ENCODE measurements at places on chromosomes 3 and 15.

DNA sequence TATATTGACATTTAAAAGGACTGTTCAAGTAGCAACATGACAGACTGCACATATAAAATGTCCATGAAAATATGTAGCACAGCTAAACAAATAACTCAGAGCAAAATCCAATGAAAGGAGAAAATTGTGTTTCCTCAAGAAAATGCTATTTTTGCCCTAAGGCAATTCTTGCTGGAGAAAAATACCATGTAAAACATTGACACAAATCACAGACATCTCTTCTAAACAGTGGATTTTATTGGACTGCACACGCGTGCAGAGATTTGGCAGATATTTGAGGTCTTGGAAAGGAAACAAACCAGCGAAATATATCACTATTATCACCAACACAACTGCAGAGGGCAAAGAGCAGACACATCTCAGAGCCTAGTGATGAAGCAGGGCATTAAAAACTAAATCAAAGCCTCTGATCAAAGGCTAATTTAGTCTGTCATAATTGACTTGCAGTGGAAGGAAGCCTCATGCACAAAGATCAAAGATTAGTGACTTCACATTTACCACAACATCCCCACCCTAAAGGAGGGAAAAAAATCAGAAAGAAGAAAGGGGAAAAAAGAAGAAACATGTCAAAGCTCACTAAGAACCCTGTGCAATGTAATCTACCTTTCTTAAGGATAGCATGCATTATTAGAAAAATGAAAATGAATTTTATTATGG is 52.4 kb downstream of the CHL1 start:
- no peak for DNase-seq

DNA sequence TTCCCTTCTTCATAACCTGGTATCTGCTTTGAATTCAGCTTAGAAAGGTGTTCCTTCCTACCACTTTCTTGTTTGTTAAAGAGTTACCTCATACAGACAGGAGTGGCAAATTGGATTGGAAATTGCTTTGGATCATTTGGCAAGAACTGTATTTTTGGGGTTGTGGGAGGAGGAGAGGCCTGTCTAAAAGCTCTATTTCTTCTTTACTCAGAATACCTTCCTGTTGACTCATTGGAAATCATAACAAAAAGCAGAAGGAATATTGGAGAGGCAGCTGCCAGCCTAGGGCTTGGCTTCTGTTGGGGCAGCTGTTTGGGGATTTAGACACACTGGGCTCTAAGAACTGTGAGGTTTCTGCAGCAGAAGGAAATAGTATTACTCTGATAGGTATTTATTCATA is 14.2 kb downstream of the IQGAP1 start:
- DNase-seq: no peak

DNA sequence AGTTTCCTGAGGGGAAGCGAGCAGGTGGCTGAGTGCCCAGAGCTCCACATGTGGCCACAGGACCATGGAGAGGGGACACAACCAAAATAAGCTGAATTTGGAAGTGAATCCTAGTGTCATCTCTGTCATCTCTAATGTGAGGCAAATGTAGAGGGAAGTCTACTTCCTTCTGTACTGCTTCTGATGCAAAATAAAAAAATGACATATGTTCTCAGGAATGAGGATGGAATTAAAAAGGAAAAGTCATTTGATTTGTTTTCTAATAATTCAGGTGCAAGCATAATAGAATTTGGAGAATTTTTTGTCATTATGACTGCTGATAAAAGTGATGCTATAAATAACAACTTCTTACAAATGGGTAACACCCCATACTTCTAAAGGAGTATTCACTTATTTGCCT is 59.5 kb upstream of the POU1F1 start:
- no peak for DNase-seq

- no peak for DNase-seq
Measured at GRCh38 chr15:44096596-44096995, 98.5 kb downstream of the FRMD5 start.

- DNase-seq: no peak
Measured at GRCh38 chr3:46895761-46896160, 18.2 kb downstream of the PTH1R start.

DNA sequence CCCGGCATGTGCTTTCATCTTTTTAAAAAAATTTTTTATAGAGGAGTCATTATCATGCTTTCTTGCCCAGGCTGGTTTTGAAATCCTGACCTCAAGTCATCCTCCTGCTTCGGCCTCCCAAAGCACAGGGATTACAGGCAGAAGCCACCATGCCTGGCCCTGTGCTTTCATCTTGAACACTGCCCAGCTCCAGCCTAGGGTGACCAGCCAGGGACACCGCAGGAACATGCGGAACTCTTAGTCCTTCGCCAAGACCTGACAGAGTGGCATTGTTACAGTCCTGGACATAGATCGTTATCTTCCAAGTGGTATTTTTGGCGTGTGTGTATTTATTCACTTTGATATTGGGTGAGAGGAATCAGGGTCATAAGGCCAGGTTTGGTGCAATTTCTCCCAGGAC is 7.9 kb upstream of the FURIN start:
- no peak for DNase-seq

DNA sequence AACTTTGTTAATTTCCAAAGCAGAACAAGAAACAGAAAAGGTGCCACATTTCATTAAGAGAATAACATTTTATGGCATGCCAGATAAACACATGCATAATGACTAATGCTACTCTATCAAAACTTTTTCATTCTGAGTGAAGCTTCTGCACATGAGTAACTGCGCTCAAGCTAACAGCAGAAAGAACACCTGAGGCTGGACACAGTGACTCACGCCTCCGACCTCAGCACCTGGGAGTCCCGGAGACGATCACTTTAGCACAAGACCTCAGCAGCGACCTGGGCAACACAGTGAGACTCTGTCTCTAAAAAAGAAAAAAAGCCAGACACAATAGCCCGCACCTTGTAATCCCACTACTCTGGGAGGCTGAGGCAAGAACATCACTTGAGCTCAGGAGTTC is 70.6 kb downstream of the ACAP2 start:
- no peak for DNase-seq

GRCh38 chr3:138011722-138012121 is 1.8 kb downstream of the CLDN18 start:
- no peak for DNase-seq

- DNase-seq: no peak
Measured at GRCh38 chr3:133503409-133503808, 70.1 kb upstream of the CDV3 start.

DNA sequence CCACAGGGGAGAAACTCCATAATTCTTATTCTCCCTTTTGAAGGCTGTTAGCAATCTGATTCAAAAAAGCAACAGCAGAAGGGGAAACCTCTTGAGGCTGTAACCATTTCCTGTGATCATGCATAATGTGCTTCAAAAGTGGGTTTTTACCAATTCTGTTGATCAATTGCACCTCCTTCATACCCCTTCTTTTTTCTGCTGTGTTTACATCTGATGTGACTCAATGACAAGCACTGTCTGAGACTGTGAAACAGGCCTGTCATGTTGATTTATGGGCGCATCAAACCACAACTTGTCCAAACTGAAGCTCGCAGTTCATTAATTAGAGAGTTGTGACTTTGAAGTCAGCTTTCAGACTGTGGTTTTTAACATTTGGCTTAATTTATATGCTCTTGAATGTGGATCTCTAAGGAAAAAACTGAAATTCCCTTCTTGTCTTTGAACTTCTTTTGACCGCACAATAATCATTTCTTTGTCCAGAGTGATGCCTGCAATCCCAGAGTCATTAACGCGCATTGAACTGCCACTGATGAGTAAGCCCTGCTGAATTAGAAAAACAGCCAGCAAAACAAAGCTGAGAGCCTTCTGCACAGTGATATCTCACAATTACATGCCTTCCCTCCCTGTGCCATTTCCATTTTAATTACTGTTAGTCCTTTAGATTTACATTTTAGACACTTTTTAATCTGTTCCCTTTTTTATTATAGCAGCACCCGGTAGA is 532.8 kb downstream of the FOXP1 start:
- DNase-seq: no peak

- no peak for DNase-seq
Measured at GRCh38 chr3:14306142-14306541, 96.3 kb upstream of the SLC6A6 start.

DNA sequence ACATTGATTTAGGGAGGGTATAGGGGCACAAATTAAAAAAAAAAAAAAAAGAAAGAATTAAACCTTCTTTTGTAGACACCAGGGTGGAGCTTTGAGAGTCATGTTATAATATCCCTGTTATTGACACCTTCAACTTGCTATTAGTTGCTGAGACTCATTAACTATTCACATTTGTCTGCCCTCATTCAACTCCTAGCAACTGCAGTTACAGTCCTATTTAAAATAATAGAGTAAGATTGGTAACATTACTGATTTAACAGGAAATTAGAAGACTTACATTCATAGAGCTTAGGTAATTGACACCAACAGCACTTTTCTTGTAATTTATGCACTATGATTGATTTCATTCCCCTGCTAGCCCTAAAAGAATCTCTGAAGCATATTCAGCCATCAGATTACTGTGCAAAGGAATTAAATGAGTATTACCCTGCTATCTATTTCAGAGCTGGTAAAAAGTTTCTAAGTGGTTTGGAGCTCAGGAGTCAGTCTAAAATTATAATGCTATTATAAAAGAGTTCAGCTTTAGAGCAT is 148.8 kb upstream of the TBL1XR1 start:
- no peak for DNase-seq

DNA sequence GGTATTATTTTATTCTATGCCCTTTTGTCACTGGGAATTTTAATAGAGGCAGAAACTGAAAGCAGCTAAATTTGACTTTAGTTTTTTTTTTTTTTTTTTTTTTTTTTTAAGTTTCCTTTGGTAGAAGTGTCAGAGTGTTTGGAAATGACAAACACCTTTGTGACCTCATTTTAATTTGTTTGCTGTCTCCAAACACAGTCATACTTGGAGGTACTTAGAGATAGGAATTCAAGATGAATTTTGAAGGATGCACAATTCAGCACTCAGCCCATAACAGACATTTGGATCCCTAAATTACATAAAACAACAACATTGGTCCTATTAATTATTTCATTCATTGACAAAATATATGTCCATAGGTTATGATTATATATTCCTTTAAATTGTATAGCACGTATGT is 43.4 kb upstream of the NAALADL2 start:
- DNase-seq: no peak

DNA sequence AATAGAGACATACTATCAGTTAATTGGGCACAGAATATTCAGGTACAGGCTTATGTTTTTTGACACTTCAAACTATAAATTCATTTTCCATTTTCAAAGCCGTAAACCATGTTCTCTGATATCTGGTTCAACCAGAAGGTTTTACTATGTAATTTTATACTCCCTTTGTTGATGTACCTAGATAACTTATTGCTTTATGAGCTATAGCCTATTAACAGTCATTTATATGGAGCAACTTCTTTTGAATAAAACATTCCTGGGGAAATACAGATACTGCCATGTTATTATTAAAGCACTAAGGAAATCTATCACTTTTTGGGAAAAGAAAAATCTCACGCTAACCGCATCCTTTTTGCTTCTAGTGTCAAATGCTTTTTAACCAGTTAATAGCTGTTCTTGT is 505.6 kb downstream of the PYDC2 start:
- no peak for DNase-seq

GRCh38 chr15:70892912-70893560 is 410 bp downstream of the LRRC49 start:
- no peak for DNase-seq

GRCh38 chr15:62592920-62593319 is 427.8 kb upstream of the C2CD4B start:
- no peak for DNase-seq

DNA sequence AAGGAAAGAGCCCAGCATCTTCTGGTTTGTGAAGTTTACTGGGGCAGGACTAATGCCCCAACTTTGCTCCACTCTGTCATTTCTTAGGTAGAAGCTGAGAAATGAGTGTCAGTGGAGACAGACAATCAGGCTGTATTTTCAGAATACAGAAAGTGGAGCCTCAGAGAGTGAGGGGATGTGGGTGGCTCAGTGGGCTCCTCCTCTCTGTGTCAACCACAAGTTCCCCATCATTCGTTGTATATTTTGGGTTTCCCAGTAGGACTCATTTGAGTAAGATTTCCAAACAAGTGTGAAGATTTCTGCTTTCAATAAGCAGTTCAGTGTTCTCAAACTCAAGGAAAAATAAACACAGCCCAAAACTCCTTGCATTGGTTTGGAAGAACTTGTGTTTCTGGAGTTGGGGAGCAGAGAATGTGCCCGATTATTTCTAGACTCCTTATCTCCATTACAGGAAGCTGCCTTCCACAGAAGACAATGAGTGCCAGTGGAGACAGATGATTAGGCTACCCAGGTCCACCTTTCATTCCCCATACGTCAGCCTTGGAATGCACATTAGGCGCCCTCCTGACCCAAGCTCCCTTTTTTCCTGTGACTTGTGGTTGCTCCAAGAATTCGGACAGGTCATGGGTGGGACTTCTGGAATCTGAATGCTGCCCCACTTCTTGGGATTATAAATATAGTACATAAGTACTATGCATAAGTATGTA is 792.1 kb upstream of the LMCD1 start:
- no peak for DNase-seq

- peak; percentile 91 for DNase-seq
Measured at GRCh38 chr3:181726351-181727330, 14.9 kb downstream of the SOX2 start.

- DNase-seq: no peak
Measured at GRCh38 chr3:10522646-10523303, 17.4 kb upstream of the ATP2B2 start.

DNA sequence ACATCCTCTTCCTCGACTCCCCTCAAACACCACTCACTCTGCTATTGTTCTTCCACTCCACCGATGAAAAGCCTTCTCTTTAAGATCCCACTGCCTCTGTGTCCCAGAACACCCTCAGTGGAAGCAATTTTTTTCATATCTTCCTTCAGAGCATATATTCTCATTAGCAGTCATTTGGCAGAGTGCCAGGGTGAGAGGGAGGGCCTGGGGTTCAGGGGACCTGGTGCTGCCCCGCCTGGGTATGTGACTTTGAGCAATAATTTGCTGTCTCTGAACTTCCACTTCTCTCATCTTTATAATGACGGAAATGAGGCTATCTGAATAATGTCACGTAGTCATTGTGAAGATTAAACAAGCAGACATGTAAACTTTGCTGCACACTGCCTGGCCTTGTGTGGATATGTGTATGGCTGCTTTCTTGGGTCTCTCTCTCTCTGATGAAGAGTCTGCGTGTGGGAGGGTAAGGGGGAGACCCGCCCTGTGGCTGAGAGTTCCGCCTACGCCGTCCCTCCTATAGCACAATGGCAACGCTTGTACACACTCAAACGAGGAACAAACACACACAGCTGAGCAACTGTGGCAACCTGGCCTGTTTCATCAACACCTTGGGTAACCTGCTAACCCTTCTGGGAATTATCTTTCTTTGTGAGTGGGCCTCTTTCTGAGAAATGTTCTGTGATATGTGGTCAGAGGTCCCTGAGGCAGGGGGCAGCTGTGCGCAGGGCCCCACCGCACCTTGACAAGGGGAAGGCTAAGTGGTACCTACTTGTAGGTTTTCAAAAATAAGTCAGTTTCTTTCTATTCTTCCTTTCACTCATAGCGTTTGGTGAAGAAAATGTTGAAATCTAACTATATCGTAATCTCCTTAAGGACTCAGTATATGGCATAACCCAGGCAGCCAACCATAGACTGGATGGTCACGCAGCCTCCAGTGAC is 369.8 kb downstream of the SV2B start:
- DNase-seq: no peak

Measured in NCI-H1436 (cell line).